ENCODE measurements at places on chromosomes 7 and 10.

GRCh38 chr7:104978460-104978859 lies 35.5 kb upstream of the KMT2E start:
- H3K36me3 ChIP-seq: peaks cover 6% of the 10 kb centered on the region
- no peak overlapping the region for H3K4me3 ChIP-seq
- no peak overlapping the region for H3K27ac ChIP-seq
- no peak for DNase-seq
- H3K4me1 ChIP-seq: peaks cover 29% of the 10 kb centered on the region

- no peak overlapping the region for H3K4me3 ChIP-seq
- no peaks in the 10 kb centered on the region for H3K4me1 ChIP-seq
- H3K27ac ChIP-seq: no peak overlapping the region
- no peaks in the 10 kb centered on the region for H3K27me3 ChIP-seq
- no peak for DNase-seq
These were observed 205.4 kb upstream of the C7orf33 start for GRCh38 chr7:148385009-148385682.

- peaks cover 26% of the 10 kb centered on the region for H3K4me1 ChIP-seq
- H3K27me3 ChIP-seq: no peaks in the 10 kb centered on the region
- H3K27ac ChIP-seq: no peak overlapping the region
- no peaks in the 10 kb centered on the region for H3K36me3 ChIP-seq
- no peak for DNase-seq
These were observed 6.5 kb downstream of the C10orf95 start for GRCh38 chr10:102444851-102445250.

GRCh38 chr10:124651402-124651891 lies 92.7 kb downstream of the FAM53B start:
- H3K4me3 ChIP-seq: no peak overlapping the region
- H3K27me3 ChIP-seq: no peaks in the 10 kb centered on the region
- H3K36me3 ChIP-seq: peaks cover 34% of the 10 kb centered on the region
- H3K27ac ChIP-seq: peak overlapping the region; percentile 86
- peaks cover 89% of the 10 kb centered on the region for H3K4me1 ChIP-seq
- no peak for DNase-seq

DNA sequence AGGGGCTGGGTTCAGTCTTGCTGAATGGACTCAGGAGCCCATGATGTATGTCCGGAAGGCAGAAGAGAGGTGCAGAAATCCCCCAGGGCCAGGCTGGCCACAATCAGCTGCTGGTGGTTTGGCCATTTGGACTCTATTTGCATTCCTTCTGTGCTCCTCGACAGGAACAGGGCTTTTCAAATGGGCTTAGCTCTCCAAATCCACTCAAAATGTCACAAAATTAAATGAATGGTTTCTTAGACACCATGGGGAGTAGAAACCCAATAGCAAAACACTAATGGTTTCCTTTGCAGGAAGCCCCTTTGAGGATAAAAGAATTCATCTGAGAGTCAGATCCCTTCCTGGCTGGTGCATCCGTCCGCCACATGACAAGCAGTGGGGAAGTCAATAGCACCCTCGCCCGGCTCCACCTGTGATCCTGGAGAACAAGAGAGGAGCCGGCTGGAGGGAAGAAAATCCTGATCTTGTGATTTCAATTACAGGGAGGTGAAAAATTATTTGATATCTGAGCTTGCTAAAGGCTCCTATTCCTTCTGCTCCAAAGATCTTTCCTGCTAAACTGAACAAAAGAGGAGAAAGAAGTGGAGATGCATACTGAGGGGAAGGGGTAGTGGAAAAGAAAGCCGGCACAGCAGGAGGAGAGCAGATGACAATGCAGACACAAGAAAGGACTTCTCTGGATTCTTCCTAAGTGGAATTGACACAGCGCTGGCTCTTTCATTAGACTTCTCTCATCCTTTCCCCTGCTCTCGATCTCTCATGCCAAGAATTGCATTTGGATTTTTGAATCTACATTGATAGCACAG lies 190.7 kb downstream of the C7orf25 start:
- H3K27ac ChIP-seq: no peak overlapping the region
- H3K4me1 ChIP-seq: no peaks in the 10 kb centered on the region
- H3K27me3 ChIP-seq: no peaks in the 10 kb centered on the region

All from activated CD4-positive, alpha-beta T cell treated with anti-CD3 and anti-CD28 coated beads, Interleukin-2, amount 10 ng/mL, durations not matched to agents 7 days and 5 days (primary cell).